ENCODE measurements at places on chromosomes 4 and X. TPM values are rescaled to one million over a fixed set of nuclear protein-coding genes. Genes with fewer than 3 reads are reported as not detected.

DNA sequence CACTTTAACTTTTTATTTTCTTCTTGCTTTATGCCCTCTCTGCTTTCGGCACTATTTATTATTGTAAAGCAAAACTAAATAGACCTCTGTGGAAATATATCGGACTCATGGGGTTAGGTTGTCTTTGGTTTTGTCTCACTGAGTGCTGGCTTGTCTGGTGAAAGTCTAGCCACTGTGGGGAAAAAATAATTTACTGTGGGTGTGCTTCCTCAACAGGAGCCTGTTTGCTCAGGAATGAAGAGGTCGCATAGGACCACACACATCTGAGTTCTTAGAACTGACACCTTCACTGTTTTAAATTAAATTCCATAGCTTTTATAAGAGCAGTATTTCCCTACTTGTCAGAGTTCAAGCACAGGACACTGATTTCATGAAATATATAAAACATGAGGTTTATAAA lies 103.0 kb upstream of the BMPR1B start:
- DNase-seq, result no peak

- no peak for DNase-seq
These were observed 8.8 kb upstream of the RTL8A start for GRCh38 chrX:135060697-135061096.

DNA sequence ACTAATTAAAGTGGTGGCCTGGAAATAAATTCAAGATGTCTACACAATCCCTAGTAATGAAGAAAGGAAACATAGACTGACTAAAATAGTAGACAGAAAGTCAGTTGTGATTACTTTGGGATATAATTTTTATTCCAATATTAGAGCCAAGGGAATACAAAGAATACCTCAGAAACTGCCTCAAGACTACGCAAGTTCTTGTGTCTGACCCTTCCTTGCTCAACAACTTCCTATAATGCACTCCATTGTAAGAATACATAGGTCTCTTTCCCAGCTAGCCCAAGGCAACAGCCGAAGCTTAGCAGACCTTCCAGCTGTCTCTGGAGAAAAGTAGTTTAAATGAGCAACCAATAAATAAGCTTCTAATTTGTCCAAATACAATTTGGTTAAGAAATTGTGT lies 315.9 kb downstream of the IQCM start:
- DNase-seq, result no peak

Gene ARHGEF38
- not detected for total RNA-seq

Gene PCYT1B
- not detected for total RNA-seq

Gene XK
- 1.3 TPM for total RNA-seq
